ENCODE measurements at places on chromosomes 13 and 19.
A peak's percentile ranks its signal among the peaks of the same experiment; 100 is the strongest.

DNA sequence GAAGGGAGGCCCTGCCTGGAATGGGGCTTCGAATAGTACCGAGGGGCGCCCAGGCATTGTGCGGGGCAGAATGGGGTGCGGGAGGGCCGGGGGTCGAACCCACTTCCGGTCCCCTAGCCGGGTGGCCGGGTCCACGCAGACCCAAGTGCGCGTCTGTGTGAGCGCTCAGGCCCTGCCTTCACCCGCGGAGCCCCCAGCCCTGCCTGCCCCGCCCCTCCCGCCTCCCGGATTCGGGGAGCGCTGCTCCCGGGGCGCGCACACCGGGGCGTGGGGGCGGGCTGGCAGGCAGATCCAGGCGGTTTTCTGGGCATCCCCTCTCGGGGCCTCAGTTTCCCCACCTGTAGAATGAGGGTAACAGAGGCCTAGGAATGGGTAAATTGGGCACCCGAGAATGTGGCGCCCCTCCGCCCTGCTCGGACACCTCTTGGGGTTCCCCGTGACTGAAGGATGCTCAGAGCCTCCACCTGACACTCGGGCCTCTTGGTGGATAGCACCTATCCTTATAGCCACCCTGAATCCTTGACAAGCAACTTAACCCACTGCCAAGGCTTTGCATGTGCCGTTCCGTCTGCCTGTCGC lies 682 bp downstream of the PIK3R2 start:
- DNase-seq = no peak

GRCh38 chr13:72890546-72890945 lies 108.6 kb downstream of the PIBF1 start:
- DNase-seq = no peak

- no peak for DNase-seq
Measured at GRCh38 chr13:106145070-106145469, 390.4 kb downstream of the EFNB2 start.

- no peak for DNase-seq
Measured at GRCh38 chr19:57321751-57322150, 1.5 kb downstream of the ZNF543 start.

GRCh38 chr13:90640976-90641375 lies 706.5 kb upstream of the MIR17HG start:
- no peak for DNase-seq

- no peak for DNase-seq
Measured at GRCh38 chr19:11486661-11487503, 6.0 kb upstream of the ELAVL3 start.

- no peak for DNase-seq
Measured at GRCh38 chr13:33494596-33495204, 209.1 kb upstream of the STARD13 start.

- no peak for DNase-seq
Measured at GRCh38 chr13:37616131-37616530, 17.6 kb upstream of the POSTN start.

DNA sequence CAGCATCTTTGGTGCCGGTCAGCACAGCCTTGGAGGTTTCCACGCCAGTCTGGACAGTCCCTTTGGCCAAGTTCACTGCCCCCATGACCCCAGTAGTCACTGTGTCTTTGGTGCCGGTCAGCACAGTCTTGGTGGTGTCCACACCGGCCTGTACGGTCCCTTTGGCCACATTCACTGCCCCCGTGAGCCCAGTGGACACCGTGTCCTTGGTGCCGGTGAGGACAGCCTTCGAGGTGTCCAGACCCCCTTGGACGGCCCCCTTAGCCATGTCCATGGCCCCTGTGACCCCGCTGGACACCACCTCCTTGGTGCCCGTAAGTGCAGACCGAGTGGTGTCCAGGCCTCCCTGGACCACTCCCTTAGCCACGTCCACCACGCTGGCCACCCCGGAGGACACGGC lies 5.0 kb downstream of the PLIN4 start:
- no peak for DNase-seq

DNA sequence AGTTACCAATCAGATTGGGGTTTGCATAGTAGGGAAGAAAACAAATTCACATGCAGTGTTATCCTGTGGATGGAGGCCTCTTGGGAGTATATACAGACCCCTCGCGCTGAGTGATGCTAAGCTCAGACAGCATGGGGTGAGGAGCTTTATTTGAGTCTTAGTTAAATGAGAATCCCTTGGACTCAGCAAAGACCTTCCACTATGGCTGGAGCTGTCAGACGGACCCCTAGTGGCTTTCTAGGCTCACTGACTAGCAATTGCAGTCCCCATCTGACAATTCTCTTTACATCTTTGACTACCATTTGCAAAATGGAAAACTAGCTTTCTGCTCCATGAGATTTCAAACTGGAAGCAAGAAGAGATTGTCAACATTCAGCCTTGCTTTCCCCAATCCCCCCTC lies 90.4 kb downstream of the STOML3 start:
- DNase-seq = no peak

DNA sequence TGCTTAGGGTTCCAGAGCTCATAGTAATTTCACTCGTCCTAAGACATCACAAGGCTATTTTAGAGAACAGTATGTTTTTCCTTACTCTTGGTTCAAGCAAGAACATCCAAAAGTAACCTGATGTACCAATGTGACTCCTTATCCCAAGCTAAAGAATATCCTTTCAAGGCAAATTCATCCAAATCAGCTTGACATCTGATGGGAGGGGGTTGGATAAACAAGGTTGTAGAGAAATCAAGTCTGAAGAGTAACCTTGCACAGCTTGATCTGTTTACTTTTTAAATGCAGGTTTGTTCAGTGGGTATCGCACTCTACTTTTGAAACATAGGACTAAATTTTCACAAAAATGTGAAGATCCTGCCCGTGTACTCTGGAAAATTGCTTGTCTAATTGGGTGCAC lies 201.2 kb downstream of the GGACT start:
- no peak for DNase-seq

DNA sequence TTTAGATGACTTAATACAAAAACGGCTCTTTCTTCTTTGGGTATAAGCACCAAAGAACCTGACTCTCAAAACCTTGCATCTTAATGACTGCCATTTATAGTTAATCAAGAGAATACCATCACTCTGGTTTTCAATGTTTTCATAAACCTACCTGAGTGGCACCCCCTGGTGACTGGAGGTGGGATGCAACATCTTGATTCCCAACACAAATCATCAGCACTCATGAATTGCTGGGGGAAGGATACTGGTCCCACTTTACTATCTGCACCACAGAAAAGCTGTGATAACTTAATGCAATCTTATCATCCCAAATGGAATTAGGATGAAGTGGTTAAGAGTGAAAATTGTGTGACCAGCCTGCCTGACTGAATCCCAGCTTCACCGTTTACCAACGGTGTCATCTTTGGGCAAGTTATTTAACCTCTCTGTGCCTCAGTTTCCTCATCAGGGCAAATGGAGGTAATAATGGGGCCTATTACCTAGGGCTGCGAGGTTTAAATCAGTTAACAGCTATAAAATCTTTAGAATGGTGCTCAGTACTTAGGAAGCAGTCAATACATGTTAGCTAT lies 366.4 kb downstream of the KLF12 start:
- DNase-seq = no peak

DNA sequence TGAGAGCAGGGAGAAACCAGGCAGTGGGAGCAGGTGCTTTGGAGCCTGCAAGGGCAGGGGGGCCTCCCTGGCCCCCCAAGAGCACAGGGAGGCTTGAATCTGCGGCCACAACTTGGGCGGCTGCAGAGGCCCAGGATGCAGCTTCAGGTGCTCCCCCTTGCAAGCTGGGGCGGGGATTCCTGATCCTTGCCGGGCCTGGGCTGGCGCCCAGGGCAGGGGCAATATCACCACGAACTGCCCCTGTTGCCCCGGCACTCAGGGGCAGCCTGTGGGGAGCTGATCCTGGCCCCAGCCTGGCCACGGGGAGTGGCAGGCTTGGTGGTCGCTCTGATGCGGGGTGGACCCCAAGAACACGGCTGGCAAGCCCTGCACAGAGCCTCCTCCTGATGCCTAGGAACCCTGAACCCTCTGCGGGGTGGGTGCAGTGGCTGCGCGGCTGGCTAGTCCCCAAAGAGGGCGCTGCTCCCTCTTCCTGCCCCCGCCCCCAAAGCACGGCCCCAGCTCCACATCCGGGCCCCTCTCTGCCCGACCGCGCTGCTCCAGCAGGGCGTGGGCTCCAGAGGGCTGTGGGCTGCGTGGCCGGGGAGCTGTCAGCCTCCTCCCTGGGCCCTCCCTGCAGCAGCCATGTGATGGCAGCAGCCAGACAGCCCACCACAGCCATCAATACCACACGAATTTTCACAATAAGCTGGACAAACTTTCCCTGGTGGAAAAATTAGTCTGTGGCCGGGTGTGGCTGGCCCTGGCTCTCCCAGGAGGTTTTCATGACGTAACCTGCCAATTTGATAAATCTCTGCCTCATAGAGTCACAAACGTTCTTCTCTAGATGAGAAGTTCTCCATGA lies 21.0 kb downstream of the TNFSF9 start:
- DNase-seq = no peak

DNA sequence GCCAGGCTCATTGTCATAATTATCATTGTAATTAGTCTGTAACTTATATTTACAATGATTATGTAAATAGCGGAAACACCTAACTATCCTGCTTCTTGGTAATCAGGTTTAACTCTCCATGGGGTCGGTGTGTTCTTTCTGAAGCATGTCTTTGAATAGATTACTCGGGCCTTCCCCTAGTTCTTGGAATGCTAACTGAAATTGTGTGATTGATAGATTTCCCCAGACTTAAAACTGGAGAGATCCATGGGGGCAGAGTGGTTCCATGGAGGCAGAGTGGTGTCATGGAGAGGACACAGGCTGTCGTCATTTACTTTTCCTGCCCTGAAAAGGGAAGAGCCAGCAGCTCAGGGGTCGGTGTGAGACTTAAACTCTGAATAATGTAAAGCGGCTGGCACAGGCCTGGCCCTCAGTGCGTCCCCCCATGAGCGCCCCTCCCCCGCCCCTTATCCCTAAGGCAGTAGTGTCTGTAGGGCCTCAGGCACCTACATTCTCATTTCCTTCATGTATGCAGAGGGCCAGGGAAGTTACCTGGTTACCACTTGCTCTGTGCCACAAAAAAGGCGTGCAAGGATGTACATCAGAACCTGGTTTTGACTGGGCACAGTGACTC lies 225.1 kb downstream of the TM9SF2 start:
- DNase-seq = no peak

- no peak for DNase-seq
Measured at GRCh38 chr13:68214691-68215415, 984.7 kb upstream of the PCDH9 start.

GRCh38 chr13:42355092-42355485 lies 83.1 kb downstream of the AKAP11 start:
- no peak for DNase-seq

DNA sequence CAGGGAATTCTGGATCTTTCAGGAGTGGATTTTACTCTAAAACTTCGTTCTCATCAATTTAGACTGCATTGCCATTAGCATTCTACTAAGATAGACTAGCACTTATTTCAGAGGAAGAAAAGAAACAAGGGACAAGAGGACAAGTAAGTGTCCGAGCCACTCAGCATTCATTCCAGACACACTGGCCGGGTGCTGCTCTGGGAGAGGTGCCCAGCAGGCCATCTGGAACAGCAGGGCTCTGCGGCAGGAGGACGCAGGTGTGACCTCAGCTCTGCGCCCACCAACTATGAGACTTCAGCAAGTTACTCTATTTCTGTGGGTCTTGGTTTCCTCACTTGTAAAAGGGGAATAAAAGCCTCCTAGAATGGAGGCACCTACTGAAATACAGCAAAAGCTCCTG lies 4.2 kb downstream of the EPS15L1 start:
- DNase-seq = no peak

DNA sequence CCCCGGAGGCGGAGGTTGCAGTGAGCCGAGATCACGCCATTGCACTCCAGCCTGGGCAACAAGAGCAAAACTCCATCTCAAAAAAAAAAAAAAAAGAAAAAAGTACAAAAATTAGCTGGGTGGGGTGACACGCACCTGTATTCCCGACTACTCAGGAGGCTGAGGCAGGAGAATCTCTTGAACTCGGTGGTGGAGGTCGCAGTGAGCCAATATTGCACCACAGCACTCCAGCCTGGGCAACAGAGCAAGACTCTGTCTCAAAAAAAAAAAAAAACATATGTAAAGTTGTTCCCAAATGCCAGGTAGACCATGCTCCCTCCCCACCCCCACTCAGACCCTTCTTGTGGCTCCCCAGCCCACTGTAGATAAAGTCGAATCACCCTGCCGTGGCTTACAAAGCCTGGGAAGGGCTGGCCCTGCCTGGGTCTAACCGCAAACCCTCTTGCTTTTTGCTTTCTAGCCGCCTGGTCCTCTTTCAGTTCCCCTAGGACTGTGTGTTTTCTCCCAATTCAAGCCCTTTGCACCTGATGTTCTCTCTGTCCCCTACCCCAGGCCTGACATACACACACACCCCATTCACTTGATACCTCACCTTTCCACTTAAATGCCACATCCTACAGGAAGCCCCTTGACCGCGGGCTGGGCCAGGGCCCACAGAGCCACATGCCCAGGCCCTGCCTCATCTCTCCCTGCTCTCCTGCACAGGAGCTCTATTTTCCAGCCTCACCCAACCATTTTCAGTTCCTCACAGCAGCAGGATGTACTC lies 34.4 kb downstream of the MAP4K1 start:
- DNase-seq = no peak

GRCh38 chr13:35979361-35979951 lies 151.7 kb downstream of the DCLK1 start:
- DNase-seq = no peak

DNA sequence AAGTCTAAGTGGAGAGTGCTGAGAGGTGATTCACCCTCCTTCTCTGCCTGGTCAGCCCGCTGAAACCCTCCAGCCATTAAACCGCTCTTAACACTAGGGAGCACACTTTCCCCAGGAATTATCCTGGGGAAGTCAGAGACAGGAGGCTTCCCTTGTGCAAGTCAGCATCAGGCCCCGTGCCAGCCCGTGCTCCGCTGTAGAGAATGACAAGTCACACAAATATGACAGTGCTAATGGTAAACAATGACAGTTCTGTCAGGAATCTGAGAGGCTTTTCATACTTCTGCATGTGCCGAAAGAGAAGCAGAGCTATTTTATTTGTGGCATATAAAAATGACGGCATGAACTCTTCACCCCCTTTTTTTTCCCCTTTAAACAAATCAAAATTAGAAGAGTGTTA lies 816.9 kb upstream of the SLC10A2 start:
- peak; percentile 99 for DNase-seq

DNA sequence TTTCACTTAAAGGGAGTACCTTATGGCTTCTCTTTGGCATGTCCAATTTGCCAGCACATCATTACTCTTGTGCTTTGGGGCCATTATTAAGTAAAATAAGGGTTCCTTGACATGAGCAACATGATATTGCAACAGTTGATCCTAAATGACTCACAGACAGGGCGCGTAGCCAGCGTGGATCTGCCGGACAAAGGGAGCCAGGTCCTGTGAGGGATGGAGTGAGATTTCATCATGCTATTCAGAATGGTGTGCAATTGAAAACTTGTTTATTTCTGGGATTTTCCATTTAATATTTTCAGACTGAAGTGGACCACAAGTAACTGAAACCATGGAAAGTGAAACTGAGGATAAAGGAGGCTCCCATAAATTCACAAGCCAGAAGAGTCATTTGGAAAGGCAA lies 48.6 kb upstream of the WASF3 start:
- no peak for DNase-seq

- no peak for DNase-seq
Measured at GRCh38 chr19:46974181-46974580, 45.5 kb upstream of the NPAS1 start.

GRCh38 chr19:33879818-33880575 lies 83.3 kb downstream of the KCTD15 start:
- no peak for DNase-seq

- DNase-seq = no peak
Measured at GRCh38 chr19:17302391-17303166, 646 bp downstream of the ABHD8 start.

Measured in SHP77 treated with DMSO at 0.1 percent for 48 hours (cell line).